ENCODE measurements at places on chromosomes 5 and 9. TPM values are rescaled to one million over a fixed set of nuclear protein-coding genes. Genes with fewer than 3 reads are reported as not detected.
A peak's percentile ranks its signal among the peaks of the same experiment; 100 is the strongest.

ACTBL2 gene
- total RNA-seq, result not detected

ENC1 gene
- 0.60 TPM for total RNA-seq

- no peak overlapping the region for H3K27ac ChIP-seq
- H3K4me3 ChIP-seq, result no peak overlapping the region
- H3K36me3 ChIP-seq, result peaks cover 11% of the 10 kb centered on the region
- H3K27me3 ChIP-seq, result no peaks in the 10 kb centered on the region
These were observed 238.2 kb downstream of the NR3C1 start for GRCh38 chr5:143165049-143165880.

DNA sequence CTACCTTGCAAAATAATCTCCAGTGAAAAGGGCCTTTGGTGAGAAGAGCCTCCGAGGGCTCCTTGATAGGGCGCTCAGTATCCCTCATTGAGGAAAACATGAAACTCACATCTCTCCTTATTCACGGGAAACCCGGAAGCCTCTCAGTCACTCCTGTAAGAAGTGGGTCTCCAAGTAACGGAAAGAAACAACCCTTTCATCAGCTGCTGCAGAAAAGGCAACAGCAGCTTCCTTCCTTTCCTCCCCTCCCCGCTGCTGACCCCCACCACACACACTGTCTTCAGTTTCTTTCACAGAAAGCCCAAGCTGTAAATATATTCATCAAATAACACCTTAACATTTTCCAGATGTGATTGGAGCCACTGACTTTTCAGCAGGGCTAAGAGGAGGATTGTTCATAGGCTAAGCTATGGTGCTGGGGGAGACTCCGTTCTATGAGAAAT, 81.4 kb downstream of the C9orf152 start:
- H3K4me1 ChIP-seq, result peaks cover 15% of the 10 kb centered on the region
- no peaks in the 10 kb centered on the region for H3K27me3 ChIP-seq
- H3K36me3 ChIP-seq, result no peaks in the 10 kb centered on the region
- no peak overlapping the region for H3K4me3 ChIP-seq
- peak overlapping the region; percentile 32 for H3K27ac ChIP-seq

GRCh38 chr9:81896070-81896469, 32.2 kb upstream of the SPATA31D4 start:
- no peaks in the 10 kb centered on the region for H3K4me1 ChIP-seq
- no peak for DNase-seq
- H3K4me3 ChIP-seq, result no peak overlapping the region
- H3K36me3 ChIP-seq, result no peaks in the 10 kb centered on the region
- H3K27ac ChIP-seq, result no peak overlapping the region

DNA sequence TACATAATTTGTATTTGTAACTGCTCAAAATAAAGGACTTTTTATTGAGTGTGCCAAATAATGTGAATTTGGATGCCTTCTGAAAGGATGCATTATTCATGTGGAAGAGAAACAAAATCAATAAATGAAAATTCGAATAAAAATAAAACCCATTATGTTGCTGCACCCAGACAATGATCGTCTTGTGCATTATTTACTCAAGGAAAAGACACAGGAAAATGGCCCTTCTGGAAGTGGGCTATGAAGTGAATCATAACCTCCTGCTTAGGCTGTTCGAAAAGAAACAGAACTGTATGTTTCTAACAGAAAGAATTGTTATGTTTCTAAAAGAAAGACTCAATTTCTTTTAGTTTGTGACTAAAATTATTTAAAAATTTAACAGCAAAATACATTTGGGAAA, 168.9 kb upstream of the NFIB start:
- H3K4me1 ChIP-seq, result no peaks in the 10 kb centered on the region
- no peak overlapping the region for H3K27ac ChIP-seq
- no peaks in the 10 kb centered on the region for H3K36me3 ChIP-seq
- peaks cover 20% of the 10 kb centered on the region for H3K27me3 ChIP-seq
- H3K4me3 ChIP-seq, result no peak overlapping the region
- no peak for DNase-seq

GRCh38 chr9:70127540-70128416, 84.1 kb downstream of the MAMDC2 start:
- H3K27me3 ChIP-seq, result no peaks in the 10 kb centered on the region
- H3K27ac ChIP-seq, result no peak overlapping the region
- DNase-seq, result no peak
- H3K36me3 ChIP-seq, result no peaks in the 10 kb centered on the region
- H3K4me3 ChIP-seq, result no peak overlapping the region

- H3K27ac ChIP-seq, result no peak overlapping the region
- no peak for DNase-seq
- peaks cover 20% of the 10 kb centered on the region for H3K4me1 ChIP-seq
- H3K27me3 ChIP-seq, result no peaks in the 10 kb centered on the region
- no peaks in the 10 kb centered on the region for H3K36me3 ChIP-seq
- no peak overlapping the region for H3K4me3 ChIP-seq
These were observed 4.3 kb upstream of the ITGA1 start for GRCh38 chr5:52783226-52783959.

DNA sequence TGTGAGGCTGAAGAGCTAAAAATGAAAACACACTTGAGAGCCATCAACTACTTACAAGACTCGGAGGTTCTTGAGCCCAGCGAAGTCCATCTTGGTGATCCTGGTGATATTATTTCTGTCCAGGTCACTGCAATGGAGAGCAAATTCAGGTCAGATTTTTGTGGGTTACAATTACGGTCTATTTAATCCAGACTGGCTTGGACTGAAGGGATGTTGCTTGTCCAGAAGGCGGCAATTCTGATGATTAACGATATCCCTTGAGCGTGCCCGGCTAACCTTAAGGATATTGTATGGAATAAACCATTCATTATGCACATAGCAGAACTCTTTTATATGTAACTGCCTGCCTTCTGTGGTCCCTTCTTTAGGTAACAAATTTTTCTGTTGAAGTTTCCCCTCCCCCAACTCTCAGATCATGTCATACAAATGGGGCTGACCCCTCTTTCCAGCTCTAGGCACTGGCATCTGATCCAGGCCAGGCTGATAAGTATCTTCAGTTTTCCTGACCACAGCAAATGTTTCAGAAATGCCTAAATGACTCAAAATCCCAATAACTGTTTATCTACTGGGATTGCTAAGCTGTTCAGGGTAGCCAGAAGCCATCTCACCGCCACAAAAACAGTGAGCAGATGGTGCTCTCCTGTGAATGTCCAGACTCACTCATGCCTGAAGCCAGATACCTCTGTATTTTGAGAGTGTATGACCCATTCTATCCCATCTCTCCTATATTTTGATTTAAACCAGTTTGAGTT, 49.4 kb downstream of the SLIT3 start:
- no peak overlapping the region for H3K27ac ChIP-seq

DNA sequence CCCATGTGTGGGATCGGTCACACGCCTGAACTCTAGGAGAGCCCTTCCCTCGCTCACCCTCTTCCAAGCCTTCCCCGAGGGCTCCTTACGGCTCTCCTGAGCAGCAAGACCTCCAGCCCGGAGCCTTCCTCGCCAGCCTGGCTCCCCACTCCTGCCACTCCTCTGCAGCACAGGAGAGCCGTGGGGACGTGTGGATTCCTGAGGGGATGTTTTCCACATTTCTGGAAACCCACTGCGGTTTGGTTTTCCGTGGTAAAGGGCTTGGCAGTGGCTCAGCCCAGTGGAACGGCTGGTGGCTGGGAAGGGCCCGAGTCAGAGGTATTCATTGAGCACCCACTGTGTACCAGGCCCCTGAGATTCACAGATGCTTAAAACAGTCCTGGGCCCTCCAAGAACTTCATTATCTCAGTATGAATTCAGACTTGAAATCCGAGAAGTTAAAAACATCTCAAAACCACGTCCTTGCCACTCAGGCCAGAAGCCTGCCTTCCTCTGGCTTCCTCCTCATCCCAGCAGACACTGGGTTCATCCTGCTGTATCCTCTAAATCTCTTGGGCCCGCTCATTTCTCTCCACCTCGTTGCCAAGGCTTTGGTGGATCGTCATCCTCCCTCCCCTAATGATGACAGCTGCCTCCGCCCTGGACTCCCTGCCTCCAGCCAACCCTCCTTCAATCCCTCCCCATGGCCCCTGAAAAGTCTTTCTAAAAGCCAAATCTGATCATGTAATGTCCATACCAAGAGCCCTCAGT, 109.6 kb downstream of the FGF18 start:
- no peak overlapping the region for H3K27ac ChIP-seq
- H3K27me3 ChIP-seq, result peaks cover 3% of the 10 kb centered on the region
- no peak for DNase-seq
- no peak overlapping the region for H3K4me3 ChIP-seq
- H3K4me1 ChIP-seq, result no peaks in the 10 kb centered on the region

GRCh38 chr5:179991106-179991505, 80.5 kb downstream of the RNF130 start:
- DNase-seq, result no peak
- H3K36me3 ChIP-seq, result peaks cover 2% of the 10 kb centered on the region
- H3K27ac ChIP-seq, result no peak overlapping the region
- H3K4me3 ChIP-seq, result no peak overlapping the region

- no peak overlapping the region for H3K4me3 ChIP-seq
- DNase-seq, result no peak
- no peak overlapping the region for H3K27ac ChIP-seq
- no peaks in the 10 kb centered on the region for H3K27me3 ChIP-seq
These were observed 162.6 kb downstream of the CPLANE1 start for GRCh38 chr5:37086466-37087173.

Data from activated naive CD8-positive, alpha-beta T cell treated with anti-CD3 and anti-CD28 coated beads for 36 hours (primary cell).